ENCODE measurements at places on chromosomes 4 and X. TPM values are rescaled to one million over a fixed set of nuclear protein-coding genes. Genes with fewer than 3 reads are reported as not detected.

The GAGE13 gene
- total RNA-seq = not detected

The NAA11 gene
- not detected for total RNA-seq

The FGG gene
- total RNA-seq = not detected

The STATH gene
- not detected for total RNA-seq

The GAB3 gene
- 8.5 TPM for total RNA-seq

Measured in breast epithelium (tissue), 4 donors.